Natural killer cell (primary cell): ENCODE measurements at places on chromosomes 16 and 17. TPM values are rescaled to one million over a fixed set of nuclear protein-coding genes. Genes with fewer than 3 reads are reported as not detected.

DNA sequence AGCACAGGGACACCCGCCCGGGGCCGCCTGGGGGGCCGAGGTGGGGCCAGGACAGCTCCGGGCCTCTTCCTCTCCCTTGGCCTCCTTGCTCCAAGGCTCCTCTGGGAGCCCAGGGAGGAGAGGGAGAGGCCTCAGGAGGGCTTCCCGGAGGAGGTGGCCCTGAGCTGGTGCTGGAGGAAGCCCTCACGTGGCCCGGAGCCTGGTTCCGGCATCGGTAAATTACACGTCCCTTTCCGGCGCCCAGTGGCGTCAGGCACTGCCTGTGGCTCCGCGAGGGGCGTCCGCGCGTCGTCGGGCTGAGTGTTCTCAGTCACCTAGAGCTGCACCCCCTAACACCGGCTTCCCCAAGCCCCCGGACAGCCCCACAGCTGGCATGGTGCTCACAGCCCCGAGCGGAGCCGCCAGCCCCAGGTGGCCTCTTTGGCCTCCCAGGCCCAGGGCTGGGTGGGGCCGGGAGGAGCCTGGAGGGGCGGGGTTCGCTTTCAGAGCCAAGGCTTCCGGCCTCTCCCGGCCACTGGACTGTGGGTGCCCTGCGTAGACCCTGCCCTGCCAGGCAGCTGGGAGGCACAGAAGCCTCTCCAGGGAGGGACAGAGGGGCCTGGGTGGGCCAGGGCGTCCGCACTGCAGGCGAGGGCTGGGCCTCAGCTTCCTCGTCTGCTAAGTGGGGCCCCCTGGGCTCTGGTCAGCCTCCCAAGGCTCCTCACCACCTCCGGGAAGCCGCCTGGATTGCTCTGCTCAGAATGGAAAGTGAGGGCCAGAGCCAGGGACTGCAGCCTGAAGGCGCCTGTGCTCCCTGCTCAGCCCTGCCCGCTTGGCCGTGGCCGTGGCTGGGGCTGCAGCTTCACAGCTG is 27.9 kb upstream of the SSTR5 start:
- H3K36me3 ChIP-seq = no peaks in the 10 kb centered on the region
- no peak overlapping the region for H3K27ac ChIP-seq
- H3K27me3 ChIP-seq = no peaks in the 10 kb centered on the region
- peaks cover 2% of the 10 kb centered on the region for H3K4me1 ChIP-seq
- no peak for DNase-seq

- no peak for DNase-seq
- no peak overlapping the region for H3K27ac ChIP-seq
- H3K27me3 ChIP-seq = no peaks in the 10 kb centered on the region
These were observed 7.3 kb downstream of the ST6GALNAC2 start for GRCh38 chr17:76578376-76578775.

DNA sequence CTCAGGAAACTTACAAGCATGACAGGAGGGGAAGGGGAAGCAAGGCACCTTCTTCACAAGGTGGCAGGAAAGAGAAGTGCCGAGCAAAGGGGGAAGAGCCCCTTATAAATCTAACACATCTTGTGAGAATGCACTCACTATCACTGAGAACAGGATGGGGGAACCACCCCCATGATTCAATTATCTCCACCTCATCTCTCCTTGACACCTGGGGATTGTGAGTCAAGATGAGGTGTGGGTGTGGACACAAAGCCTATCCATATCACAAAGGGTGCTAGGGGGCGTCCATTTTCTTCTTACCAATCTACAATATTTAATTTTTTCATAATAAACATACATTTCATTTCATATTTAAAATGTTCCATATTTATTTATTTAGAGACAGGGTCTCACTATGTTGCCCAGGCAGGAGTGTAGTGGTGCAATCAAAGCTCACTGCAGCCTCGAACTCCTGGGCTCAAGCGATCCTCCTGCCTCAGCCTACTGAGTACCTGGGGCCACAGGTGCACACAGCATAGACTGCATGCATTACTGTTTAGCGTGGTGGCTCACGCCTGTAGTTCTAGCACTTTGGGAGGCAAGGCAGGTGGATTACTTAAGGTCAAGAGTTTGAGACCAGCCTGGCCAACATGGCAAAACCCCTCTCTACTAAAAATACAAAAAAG is 26.5 kb upstream of the FAAP100 start:
- H3K27ac ChIP-seq = no peak overlapping the region
- no peaks in the 10 kb centered on the region for H3K27me3 ChIP-seq
- H3K4me1 ChIP-seq = no peaks in the 10 kb centered on the region

The PHOSPHO1 gene
- not detected for total RNA-seq

The KRT32 gene
- not detected for total RNA-seq

The PRAC2 gene
- not detected for total RNA-seq

The HS3ST3A1 gene
- 1.6 TPM for total RNA-seq
